ENCODE measurements at places on chromosomes 1 and 21.

DNA sequence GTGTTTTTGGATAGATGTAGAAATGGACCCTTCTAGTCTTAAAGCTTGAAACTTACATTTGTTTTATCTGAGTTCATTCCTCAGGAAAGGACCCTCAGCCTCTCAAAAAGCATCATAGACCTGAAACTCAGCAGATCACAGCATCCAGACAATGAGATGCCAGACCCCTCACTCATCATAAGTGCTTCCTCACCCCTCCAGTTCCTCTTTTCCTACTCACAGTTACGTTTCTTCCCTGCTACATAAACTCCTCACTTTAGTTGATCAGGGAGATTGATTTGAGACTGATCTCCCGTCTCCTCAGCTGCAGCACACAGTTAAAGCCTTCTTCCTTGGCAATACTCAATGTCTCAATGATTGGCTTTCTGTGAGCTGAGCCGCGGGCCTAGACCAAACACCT lies 282.0 kb downstream of the FAM72C start:
- no peak for DNase-seq

DNA sequence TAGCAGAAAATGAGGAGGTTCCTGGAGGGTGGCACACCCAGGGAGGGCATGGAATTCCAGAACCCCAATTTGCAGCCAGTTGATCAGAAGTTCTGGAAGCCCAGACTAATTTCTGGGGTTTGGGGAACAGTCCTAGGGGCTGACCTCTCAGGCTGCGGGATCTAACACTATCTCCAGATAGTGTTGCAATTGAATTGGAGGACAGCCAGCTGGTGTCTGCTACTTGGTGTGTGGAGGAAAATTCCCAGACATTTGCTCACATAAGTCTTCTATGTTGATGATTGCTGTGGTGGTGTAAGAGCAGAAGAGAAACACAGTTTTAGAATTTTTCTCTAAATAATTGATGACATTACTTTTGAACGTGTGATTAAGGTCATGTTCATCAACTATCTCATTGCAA lies 154.3 kb upstream of the RNPC3 start:
- DNase-seq, result no peak

GRCh38 chr1:156357977-156358376 lies 11.0 kb upstream of the RHBG start:
- no peak for DNase-seq

DNA sequence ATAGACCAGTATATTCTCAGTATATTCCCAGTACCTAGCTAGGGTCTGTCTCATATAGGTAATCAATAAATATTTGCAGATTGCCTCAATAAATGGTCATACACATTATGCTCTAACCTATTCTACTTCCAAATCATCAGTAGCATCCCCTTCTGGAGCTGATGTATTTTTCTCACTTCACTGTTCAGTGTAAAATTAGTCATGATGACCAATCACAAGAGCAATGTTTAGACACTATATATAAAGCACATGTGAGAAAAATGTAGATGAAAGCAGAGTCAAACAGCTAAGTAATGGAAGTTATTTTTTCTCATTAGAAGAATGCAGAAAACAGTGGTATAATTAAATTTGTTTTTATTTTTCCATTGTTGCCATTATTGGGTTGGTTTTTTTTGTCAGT lies 34.7 kb downstream of the EPRS1 start:
- no peak for DNase-seq

DNA sequence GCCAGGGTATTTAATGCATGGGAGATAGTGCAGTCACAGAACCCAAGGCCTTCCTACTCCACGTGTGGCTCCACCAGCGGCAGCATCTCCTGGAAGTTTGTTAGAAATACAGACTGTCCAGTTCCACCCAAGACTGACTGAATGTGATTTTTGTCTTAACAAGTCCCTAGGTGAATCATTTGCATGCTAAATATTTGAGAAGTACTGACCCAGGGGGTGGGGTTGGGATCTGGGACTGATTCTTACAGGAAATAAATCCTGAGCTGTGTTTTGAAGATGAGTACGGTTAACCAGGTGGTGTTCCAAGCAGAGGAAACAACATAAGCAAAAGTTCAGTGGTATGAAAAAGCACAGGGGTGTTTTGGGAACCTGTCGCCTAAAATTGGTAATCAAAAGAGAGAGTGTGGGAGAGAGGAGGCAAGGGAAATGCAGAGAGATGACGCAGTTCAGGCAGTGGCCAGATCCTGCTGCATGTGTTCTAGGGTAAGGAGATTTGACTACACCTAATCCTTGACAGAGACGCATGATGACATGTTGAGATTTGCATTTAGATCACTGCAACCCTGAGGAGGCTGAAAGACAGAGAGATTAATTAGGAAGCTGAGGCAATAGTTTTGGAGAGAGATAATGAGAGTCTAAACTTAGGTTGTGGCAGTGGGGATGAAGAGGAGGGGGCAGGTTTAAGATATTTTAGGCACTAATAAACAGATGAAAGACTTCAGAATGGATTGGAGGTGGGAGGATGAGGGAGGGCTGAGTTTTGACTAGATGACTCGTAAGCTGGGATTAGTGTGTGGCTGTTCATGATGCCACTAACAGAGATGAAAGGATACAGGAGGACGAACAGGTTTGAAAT lies 3.7 kb upstream of the ZNF326 start:
- DNase-seq, result no peak

DNA sequence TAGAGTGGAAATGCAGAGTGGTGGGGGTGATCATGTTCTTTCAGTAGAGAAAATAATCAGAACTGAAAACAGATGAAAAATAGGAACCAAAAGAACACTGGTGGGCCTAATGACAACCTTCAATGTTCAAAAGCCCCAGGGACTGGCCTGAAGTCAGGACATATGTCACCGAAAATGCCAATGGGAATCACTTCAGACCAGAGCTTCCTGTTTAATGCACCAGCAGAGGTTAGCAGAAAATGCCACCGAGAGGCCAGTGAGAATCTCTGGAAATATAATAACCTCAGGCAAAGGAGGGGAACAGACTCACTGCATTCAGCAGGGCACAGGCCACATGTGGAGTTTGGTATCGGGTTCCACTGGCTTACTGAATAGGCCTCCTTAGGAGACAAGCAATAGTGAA lies 15.9 kb upstream of the CD58 start:
- DNase-seq, result no peak

DNA sequence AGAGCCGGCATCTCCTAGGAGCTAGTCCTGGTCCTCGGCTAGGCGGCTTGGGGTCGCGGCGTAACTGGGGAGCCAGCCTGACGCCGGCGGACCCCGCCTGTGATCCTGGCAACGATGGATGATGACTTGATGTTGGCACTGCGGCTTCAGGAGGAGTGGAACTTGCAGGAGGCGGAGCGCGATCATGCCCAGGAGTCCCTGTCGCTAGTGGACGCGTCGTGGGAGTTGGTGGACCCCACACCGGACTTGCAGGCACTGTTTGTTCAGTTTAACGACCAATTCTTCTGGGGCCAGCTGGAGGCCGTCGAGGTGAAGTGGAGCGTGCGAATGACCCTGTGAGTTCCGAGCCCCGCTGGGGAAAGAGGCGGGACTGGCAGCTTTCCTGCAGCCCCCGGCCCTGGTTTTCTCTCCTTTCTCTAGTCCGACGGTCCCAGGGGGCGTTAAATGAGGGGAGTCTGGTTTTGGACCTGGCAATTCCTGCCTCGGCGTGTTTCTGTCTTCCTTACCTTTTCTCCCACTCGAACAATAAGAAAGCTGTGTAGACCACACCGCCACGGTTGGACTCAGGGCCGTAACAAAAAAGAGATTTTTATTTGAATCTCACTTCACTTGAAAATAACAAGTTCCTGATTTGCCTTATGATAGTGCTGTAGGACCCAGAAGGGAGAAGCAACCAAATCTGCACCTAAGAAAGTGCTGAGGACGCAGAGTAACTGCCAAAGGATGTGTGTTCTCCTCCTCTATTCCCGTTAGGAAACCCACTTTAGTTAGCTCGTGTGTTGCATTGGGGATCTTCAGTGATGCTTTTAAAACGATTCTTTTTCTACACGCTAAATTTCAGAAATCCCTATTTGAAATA lies at the start of gene SPRTN:
Gene SPRTN, plus strand, starts transcription at position 24 of the 859 bp plus-strand sequence. Its CDS starts 91 bp downstream, at position 115.
- DNase-seq, result no peak

GRCh38 chr1:197367627-197368026 lies 99.6 kb downstream of the CRB1 start:
- DNase-seq, result no peak

DNA sequence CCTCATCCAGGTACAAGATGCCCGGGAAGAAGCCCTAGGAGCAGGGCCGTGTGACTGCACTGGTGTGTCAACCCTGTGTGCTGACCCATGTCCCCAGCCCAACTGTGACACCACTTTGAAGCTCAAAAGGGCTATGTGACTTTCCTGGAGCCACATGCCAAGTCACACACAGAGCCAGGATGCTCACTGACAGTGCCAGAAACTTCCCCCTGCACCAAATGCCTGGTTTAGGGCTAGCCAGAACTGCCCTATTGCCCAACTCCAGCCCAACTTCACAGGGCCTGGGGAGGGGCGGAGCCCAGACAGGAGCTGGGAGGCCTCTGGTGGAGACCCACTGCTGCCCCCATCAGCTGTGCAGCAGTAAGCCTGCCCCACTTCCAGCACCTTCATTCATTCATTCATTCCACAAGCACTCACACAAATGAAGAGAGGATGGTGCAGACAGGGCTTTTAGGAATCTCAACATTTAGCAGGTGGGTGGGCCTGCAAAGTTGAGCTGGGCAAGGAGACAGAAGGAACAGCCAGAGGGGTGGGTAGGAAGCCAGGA lies 36.7 kb downstream of the KCNQ4 start:
- no peak for DNase-seq

DNA sequence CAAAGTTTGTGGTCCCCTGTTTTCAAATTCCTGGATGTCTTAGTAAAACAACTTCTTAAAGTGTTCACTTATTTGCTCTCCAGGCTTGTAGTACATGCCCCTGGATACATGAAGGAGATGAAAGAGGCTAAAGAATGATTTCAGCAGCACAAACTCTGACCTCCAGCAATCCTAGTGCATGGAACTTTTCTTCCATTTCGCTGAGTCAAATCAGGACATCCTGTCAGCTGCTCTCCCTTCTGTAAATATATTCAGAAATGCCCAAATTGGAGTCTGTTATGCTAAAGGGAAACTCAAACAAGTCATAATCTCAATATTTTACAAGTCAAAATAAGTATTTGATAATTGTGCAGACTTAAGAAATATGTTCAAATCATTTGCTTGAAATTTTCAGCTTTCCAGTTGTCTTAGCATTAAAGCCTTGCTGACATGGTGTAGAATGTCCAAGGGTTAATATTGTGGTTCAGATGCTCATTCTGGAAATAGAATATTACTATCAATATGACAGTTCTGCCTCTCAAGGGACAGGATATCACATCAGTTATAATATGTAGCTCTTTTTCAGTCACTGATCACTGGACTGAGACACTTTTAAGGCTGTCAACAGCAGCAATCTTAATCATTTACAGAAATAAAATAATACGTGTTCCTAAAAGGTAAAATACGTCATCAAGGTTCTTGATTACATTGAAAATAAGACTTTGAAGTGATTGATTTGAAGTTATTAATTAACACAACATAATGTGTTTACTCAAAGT lies 1157.3 kb downstream of the PLA2G4A start:
- no peak for DNase-seq

DNA sequence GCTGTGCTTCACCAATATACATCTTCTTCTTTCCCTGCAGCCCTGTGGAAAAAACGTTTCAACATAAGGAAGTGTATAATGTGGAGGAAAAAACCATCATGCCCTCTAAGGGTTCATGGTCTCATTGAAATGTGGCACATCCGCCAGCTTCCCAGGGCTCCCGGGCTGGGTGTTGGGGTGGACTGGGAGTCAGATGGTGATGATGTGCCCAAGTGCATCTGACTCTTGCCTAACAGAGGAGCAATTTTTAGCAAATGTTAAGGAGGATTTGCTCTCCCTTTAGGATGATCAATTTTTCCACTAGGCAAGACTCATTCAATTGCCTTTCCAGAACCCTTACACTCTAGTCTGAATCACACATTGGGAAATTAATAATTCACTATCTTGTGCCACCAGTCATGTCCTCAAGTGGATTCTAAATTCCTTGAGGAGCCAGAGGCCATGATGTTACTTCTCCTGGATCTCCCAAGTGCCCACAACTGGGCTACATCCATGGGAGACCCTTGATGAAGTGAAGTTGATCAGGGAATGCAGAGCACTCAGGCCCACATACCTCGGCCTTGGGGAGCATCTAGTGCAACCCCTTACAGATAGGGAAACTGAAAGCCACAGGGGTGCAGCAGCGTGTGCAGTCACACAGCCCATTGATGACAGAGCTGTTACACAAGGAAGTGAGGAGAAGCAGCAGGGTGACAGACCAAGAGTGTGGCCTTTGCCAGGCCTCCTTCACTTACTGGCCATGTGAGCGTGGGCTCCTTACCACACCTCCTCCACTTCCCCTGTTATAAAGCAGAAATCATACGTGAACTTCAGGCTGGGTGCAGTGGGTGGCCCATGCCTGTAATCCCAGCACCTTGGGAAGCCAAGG lies 100.0 kb upstream of the SLC44A3 start:
- DNase-seq, result no peak

DNA sequence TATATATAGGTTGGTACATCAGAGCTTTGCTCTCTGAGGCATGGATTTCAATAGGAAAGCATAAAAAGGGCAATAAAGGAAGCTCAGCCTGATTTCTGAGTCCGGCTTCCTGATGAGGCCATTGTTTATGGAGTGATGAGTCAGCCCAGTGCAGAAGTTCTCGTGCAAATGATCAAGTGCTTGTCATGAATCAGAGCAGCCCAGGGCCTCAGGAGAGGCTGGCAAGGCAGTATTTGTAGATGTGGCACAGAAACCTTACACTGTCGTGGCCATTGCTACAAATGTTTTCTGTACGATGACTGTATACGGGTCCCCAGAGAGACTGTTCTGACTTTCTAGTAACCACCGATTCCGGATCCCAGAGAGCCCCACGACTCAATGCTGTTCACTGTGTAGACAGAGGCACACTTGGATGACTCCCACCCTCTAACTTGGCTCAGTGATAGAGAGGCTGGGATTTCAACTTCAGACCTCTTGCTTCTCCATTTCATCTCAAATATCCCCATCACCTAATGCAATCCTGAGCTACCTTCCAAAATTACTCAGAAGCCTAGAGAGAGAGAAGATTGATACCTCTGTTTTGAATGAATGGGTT lies 26.8 kb downstream of the UMODL1 start:
- no peak for DNase-seq

- DNase-seq, result no peak
These were observed 335.3 kb upstream of the BRINP3 start for GRCh38 chr1:190812996-190813395.

DNA sequence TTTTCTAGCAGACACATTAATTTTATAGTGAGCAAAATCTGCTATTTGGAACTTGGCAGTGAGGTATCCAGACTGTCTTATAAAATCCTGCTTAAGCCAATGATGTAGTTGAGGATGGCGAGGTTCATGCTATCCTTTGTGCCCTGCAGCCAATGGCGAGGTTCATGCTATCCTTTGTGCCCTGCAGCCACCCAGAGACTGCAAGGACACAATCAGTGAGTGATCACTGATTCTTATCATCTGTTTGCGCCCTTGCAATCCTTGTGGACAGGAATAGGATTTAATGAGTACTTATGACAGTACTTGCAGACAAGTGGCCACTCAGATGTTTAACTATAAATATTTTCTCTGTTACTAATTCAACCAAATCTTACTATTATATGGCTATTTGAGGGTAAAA lies 112.6 kb downstream of the EIF4G3 start:
- DNase-seq, result no peak

GRCh38 chr1:209154912-209155311 lies 428.6 kb upstream of the CAMK1G start:
- DNase-seq, result no peak

GRCh38 chr1:65992165-65992821 lies 199.6 kb downstream of the PDE4B start:
- DNase-seq, result no peak
